Activated T-cell treated with anti-CD3 and anti-CD28 coated beads, Interleukin-2, amount 50 U/mL, for 72 hours (primary cell): ENCODE measurements at places on chromosomes 11 and 22. TPM values are rescaled to one million over a fixed set of nuclear protein-coding genes. Genes with fewer than 3 reads are reported as not detected.

DNA sequence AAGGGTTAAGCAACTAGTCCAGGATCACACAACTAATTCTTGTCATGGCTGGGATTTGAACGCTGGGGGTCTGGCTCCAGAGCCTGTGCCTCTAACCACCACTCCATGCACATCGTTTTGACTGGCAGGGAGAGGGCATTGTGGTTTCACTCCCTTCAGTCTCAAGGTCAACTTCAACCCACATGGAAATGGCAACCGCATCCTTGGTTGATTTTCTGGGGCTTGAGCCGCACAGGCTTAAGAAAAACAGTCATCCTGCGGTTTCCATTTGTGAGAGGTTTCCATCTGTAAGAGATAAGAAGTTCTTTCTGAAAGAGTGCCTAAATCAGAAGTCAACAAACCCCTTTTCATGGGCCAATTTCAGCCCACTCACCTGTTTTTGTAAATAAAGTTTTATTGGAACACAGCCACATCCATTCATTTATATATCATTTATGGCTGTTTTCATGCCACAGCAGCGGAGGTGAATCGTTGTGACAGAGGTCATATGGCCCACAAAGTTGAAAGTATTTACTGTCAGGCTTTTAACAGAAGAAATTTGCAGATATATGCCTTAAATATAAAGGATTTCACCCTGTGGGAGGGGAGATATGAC, 65.7 kb downstream of the SGSM1 start:
- no peak overlapping the region for H3K27ac ChIP-seq
- H3K27me3 ChIP-seq, result no peaks in the 10 kb centered on the region
- no peaks in the 10 kb centered on the region for H3K36me3 ChIP-seq
- DNase-seq, result no peak

- no peak overlapping the region for H3K27ac ChIP-seq
- H3K36me3 ChIP-seq, result no peaks in the 10 kb centered on the region
- DNase-seq, result no peak
- no peaks in the 10 kb centered on the region for H3K27me3 ChIP-seq
- no peak overlapping the region for H3K4me3 ChIP-seq
- no peaks in the 10 kb centered on the region for H3K4me1 ChIP-seq
These were observed 332.5 kb upstream of the DDI1 start for GRCh38 chr11:103703954-103704353.

CARD16 gene
- total RNA-seq, result 8.0 TPM

DNA sequence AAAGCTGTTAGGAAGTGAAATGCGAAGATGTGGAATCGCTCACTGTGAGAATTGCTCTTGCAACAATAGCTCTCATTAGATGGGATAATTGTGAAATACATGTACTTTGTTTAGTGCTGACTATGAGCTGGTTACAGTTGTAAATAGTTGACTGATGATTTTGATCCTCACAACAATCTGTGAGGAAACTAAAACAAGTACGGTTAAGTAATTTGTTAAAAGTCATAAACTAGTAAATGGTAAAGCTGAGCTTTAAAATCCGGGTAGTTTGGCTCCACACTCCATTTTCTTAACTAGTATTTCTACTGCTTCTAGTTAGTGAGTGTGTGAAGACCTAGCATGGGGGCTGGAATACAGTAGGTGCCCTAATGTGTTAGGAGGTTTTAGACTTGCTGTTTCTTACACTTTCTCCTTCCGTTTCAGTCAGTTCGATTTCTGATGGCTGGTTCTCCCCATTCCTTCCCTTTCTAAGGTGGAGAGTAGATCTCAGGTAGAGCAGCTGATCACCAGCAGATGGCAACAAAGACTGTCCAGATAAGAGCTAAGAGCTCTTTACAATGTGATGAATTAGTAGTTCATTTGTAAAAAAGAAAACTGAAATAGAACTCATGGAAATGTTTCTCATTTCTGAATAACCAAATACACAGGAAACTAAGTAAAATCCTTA, 16.3 kb upstream of the CYP2R1 start:
- peak; percentile 40 for DNase-seq
- peaks cover 48% of the 10 kb centered on the region for H3K4me1 ChIP-seq
- H3K27ac ChIP-seq, result no peak overlapping the region

GRCh38 chr11:9313648-9314290, 624 bp downstream of the TMEM41B start:
- H3K27me3 ChIP-seq, result peaks cover 15% of the 10 kb centered on the region
- H3K4me1 ChIP-seq, result peaks cover 43% of the 10 kb centered on the region
- peak overlapping the region; percentile 95 for H3K27ac ChIP-seq
- peaks cover 5% of the 10 kb centered on the region for H3K36me3 ChIP-seq
- DNase-seq, result peak; percentile 31
- H3K4me3 ChIP-seq, result peak overlapping the region; percentile 100

HTR3B gene
- total RNA-seq, result not detected

DNA sequence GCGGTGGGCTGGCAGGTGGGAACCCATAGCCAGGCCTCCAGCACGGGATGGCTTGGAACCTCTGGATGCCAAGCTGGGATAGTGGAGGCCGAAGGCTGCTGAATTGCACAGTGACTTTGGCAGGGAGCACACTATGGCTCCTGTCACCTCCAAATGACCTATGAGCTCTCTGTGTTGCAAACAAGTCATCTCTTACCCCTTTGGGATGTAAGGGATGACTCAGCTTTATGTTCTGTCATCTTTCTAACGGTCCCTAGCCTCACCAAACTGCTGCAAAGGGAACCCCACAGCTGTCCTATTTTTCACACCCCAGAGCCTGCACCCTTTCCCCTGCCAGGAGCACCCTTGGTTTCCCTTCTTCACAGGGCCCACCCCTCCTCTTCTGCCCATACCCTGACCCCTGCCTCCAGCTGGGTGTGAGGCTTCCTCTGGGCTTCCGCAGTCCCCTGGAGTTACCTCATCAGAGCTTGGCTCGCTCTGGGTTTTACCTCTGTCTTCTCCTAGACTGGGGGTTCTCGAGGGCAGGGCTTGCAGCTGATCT, 2.7 kb upstream of the SCUBE1 start:
- peaks cover 60% of the 10 kb centered on the region for H3K27me3 ChIP-seq
- peak; percentile 9 for DNase-seq
- no peak overlapping the region for H3K4me3 ChIP-seq
- H3K27ac ChIP-seq, result no peak overlapping the region

- no peaks in the 10 kb centered on the region for H3K27me3 ChIP-seq
- peaks cover 43% of the 10 kb centered on the region for H3K4me1 ChIP-seq
- peak overlapping the region; percentile 25 for H3K27ac ChIP-seq
- no peak overlapping the region for H3K4me3 ChIP-seq
- peaks cover 10% of the 10 kb centered on the region for H3K36me3 ChIP-seq
These were observed 69.1 kb upstream of the ADSL start for GRCh38 chr22:40276996-40277823.

MIOX gene
- total RNA-seq, result 5.2 TPM

C11orf97 gene
- total RNA-seq, result not detected

DNA sequence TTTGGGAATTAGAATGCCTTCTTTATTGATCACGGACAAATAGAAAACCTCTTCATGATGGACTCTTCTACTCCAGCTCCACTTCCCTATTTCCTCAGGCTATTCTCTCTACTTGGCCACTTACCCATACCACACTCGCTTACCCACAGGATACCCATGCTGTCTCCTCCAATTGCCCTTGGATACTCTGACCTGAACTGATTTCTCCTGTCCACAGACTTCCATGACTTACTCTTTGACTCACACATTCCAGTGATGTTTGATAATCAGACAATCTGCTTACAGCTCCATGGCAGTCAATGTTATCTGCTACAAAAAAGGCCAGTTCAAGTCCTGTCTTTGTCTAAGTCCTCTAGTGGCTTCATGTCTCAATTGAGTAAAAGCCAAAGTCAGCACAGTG, 292.0 kb upstream of the CTSC start:
- no peak overlapping the region for H3K27ac ChIP-seq
- no peaks in the 10 kb centered on the region for H3K36me3 ChIP-seq
- H3K27me3 ChIP-seq, result no peaks in the 10 kb centered on the region
- H3K4me1 ChIP-seq, result no peaks in the 10 kb centered on the region

- no peak overlapping the region for H3K4me3 ChIP-seq
- H3K36me3 ChIP-seq, result no peaks in the 10 kb centered on the region
- no peak for DNase-seq
- H3K27me3 ChIP-seq, result peaks cover 40% of the 10 kb centered on the region
- no peak overlapping the region for H3K27ac ChIP-seq
These were observed 26.5 kb downstream of the ABTB2 start for GRCh38 chr11:34331329-34331728.

DNA sequence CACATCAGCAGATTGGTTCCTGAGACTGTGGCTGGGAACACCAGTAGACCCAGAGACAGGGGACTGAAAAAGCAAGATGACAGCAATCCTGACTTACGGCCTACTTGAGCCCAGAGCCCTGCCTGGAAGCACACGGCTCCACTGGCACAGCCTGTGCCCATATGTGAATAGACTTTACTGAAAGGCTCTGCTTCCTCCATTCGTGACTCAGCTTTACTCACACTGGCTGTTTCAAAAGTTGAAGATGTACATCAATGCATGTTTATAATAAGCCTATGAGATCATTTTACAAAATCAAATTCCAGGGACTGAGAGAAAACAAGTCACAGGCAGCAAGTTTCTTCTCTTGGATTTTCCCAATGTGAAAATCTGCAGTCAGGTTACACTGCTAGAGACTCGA, 134.6 kb upstream of the TEAD1 start:
- H3K4me1 ChIP-seq, result no peaks in the 10 kb centered on the region
- H3K4me3 ChIP-seq, result no peak overlapping the region
- no peak for DNase-seq

DNA sequence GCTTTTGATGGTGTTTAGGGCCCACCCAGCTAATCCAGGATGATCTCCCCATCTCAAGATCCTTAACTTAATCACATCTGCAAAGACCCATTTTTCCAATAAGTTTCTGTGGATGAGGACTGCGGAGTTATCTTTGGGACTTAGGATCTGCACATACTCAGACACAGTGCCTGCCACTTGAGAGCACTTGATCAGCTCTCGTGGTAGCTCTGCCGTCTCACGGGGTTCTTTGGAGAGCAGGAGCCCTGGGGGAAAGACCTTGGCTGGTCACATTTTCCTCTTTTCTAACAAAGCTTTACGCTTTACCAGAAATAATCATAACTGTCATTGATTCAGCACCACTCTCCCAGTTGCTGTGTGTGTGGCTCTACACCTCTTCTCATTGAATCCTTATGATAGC, 6.1 kb downstream of the HEPHL1 start:
- H3K36me3 ChIP-seq, result peaks cover 1% of the 10 kb centered on the region
- peaks cover 6% of the 10 kb centered on the region for H3K27me3 ChIP-seq
- H3K4me3 ChIP-seq, result no peak overlapping the region
- no peak for DNase-seq
- no peak overlapping the region for H3K27ac ChIP-seq

OR52I2 gene
- not detected for total RNA-seq

- peaks cover 20% of the 10 kb centered on the region for H3K27me3 ChIP-seq
- H3K36me3 ChIP-seq, result no peaks in the 10 kb centered on the region
- peak overlapping the region; percentile 69 for H3K27ac ChIP-seq
- peak overlapping the region; percentile 84 for H3K4me3 ChIP-seq
- H3K4me1 ChIP-seq, result peaks cover 4% of the 10 kb centered on the region
These were observed 778 bp upstream of the PAK1 start for GRCh38 chr11:77474684-77475060.

GRCh38 chr11:111465400-111465799, 46.8 kb downstream of the BTG4 start:
- H3K36me3 ChIP-seq, result no peaks in the 10 kb centered on the region
- peaks cover 50% of the 10 kb centered on the region for H3K27me3 ChIP-seq
- H3K4me1 ChIP-seq, result peaks cover 5% of the 10 kb centered on the region
- no peak for DNase-seq
- no peak overlapping the region for H3K27ac ChIP-seq

C2CD2L gene
- 21.1 TPM for total RNA-seq

CABP7 gene
- 0.09 TPM for total RNA-seq

GRCh38 chr11:71992136-71992730, 6.5 kb upstream of the IL18BP start:
- H3K27me3 ChIP-seq, result no peaks in the 10 kb centered on the region
- DNase-seq, result no peak
- H3K4me3 ChIP-seq, result no peak overlapping the region
- H3K4me1 ChIP-seq, result peaks cover 7% of the 10 kb centered on the region

DNA sequence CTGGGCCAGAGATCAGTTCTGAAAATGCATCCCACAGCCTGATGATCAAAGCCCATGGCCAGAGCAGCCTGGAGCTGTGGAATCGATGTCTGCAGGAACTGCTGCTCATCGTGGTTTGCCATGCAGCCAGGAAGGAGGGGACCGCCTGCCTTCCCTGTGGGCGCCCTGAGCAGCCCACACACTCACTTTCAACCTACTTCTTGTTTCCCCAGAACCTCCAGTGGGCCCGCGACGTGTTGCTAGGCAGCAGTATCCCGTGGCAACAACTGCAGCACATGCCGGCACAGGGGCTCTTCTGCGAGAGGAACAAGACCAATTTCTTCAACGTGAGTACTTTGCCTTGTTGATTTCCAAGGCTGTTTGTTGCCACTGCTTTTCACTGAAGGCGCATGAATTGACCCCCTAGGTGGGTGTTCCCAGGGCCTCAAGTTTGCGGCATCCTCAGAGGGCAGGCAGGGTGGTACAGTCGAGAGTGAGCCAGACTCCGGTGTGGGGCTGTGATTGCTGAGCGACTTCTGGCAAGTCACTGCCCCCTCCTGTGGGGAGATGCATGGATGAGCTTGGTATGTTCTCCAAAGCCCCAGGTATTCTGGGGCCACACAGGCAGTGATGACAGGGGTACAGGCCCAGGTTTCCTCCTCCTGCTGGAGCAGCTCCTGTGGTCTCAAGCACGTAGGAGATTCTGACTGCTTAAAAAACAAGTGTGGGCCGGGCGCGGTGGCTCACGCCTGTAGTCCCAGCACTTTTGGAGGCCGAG, 47.0 kb upstream of the SUSD2 start:
- no peak overlapping the region for H3K4me3 ChIP-seq
- no peak overlapping the region for H3K27ac ChIP-seq
- peak; percentile 46 for DNase-seq
- peaks cover 5% of the 10 kb centered on the region for H3K36me3 ChIP-seq
- no peaks in the 10 kb centered on the region for H3K27me3 ChIP-seq

DNA sequence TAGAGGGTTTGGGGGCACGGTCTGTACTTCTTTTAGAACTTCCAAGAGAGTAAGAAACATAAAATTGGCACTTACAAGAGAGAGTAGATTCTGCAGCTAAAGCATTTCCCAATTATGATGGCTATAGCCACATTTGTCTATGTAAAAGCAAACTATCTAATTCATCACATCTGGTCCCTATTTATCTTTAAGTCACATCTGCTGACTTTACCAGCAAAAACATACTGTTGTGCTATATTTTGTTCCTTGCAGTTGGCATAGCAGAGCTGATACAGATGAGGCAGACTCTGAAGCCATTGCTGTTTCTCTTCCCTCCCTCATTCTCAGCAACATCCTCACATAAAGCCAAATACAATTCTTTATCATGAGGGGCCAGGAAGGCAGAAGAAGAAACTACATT, 1533.5 kb upstream of the RAG2 start:
- no peak for DNase-seq
- no peak overlapping the region for H3K27ac ChIP-seq
- H3K36me3 ChIP-seq, result no peaks in the 10 kb centered on the region
- no peaks in the 10 kb centered on the region for H3K4me1 ChIP-seq
- H3K27me3 ChIP-seq, result no peaks in the 10 kb centered on the region
